ENCODE measurements at places on chromosomes 7 and 10.
A peak's percentile ranks its signal among the peaks of the same experiment; 100 is the strongest.

DNA sequence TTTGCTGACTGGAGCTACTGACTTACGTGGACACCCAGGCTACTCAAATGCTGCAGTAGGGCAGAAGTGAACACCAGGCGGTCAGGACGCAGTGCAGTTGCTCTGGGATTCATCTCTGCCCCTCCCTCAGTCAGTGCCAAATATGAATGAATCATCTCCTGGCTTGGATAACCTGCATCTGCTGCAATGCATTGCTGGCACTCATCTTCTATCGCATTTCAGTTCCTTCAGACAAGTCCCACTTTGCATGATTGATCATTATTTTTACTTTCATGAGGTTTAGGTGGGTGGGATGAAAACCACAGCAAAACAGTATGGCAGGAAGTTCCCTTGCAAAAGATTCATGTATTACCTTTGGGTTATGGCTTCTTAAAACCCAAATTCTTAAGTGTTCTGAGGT, 224.6 kb upstream of the NRP1 start:
- DNase-seq: no peak

GRCh38 chr7:84664626-84665025, 470.0 kb upstream of the SEMA3A start:
- DNase-seq: no peak

DNA sequence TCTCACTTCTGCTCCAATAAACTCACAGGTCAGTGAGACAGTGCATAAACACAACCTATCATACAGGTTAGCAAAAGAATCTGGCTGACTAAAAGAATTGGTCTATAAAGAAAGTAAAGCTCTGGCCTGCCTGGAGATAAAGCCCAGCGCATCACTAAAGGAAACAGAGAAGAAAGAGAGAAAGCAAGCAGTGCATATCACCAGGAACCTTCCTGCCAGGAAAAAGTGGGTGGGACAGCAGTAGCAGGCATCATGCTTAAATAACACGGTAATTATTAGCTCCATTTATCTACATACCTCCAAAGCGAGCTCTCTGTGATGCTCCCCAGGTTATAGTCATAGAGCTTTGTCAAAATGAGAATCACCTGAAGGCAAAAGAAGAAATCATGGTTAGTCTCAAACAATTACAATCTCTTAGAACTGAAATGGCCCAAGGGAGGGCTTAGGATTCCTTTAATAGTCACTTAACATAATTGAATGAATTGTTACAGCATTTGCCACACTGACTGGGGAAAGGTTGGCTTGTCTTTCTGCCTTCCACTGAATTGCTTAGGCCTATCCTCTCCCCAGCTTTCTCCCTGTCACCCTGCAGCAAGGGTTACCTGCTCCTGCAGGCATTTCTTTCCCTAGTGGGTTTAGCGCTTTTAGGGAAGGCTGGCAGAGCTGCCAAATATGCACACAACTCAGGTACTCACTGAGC, 208.1 kb downstream of the SORCS1 start:
- DNase-seq: no peak

DNA sequence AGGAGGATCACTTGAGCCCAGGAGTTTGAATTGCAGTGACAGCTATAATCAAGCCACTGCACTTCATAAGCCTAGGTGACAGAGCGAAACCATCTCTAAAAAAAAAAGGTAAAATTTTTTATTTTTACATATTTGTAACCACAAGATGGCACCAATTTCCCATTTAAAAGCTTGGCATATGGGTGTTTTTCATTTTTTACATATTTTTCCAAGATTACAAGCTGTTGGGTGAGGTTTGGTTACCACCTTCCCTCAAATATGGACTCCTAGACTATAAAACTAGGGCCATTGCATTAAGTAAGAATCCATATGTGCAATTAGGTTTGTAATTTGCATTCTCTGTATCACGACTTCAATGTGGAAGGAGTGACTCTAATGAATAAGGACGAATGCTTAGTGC, 129.3 kb upstream of the ACBD5 start:
- DNase-seq: no peak

DNA sequence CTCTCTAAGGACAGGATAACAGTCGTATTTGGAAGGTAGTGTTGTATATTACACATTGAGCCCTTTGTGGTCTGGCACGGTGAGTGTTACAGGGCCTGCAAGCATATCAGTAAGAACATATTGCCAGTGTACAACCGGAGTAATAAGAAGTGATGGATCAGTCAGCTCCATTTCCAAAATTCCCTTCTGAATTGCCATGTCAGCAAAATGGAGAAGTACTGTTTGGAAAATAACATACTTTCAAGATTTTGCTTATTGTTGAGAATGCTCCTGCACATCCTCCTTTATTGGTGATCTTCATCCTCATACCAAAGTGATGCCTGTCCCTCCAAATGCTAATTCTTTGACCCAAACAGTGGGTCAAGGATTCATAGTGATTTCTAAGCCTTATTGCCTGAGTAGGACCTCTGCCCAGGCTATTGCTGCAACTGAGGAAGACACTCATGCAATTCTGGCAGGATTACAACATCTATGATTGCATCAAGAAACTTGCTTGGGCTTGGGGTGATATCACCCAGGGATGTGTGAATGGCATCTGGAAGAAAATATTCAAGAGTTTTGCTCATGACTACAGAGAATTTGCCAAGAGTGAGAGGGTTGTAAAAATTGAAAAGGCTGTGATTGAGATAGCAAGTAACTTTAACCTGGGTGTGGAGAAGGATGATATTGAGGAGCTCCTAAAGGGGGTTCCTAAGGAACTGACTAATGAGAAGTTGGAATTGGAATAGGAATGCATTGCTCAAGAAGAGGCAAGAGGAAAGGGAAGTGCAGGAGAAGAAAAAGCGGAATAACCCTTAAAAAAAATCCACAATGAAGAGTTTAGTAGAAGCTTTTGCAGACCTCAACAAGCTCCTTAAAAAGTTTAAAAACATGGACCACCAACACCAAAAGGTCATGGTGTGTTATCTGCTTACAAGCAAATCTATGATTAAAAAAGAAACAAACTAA, 452.2 kb upstream of the SORCS1 start:
- DNase-seq: no peak

GRCh38 chr10:87503886-87504285, 807 bp upstream of the MINPP1 start:
- DNase-seq: no peak

DNA sequence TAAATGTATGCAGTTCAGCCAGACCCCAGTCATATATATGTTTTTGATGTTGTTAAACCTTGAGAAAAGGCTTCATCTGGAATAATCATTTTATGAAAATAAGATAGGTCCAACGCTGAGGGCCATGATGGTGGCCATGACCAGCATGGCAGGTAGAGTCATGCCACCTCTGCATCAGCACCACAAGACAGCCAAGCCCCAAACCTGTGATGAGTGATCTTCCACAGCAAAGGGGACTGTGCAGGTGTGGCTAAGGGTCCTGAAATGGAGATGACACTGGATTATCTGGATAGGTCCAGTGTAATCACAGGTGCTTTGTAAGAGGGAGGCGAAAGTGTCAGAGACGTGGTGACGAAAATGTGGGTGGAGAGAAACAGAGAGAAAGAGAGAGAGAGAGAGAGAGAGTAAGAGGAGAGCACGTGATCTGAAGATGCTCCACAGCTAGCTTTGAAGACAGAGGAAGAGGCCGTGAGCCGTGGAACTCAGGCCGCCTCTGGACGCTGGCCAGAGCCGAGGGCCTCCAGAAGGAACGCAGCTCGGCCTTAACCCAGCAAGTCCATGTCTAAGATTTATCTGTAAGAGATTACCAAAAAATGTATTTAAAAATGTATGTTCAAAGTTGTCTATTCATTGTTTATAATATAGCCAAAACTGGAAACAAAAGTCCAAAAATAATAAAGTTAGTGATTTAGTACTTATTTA, 304.4 kb upstream of the SHH start:
- DNase-seq: no peak

DNA sequence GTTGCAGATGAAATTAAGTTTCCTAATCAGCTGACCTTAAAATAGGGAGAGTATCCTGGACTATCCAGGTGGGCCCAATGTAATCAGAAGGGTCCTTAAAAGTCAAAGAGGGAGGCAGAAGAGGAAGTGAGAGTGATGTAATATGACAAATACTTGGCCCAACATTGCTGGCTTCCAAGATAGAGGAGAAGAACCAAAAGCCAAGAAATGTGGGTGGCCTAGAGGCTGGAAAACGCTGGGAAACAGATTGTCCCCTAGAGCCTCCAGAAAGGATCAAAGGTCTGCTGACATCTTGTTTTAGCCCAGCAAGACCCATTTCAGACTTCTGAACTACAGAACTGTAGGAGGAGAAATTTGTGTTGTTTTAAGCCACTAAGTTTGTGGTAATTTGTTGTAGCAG, 79.7 kb upstream of the NOBOX start:
- no peak for DNase-seq

DNA sequence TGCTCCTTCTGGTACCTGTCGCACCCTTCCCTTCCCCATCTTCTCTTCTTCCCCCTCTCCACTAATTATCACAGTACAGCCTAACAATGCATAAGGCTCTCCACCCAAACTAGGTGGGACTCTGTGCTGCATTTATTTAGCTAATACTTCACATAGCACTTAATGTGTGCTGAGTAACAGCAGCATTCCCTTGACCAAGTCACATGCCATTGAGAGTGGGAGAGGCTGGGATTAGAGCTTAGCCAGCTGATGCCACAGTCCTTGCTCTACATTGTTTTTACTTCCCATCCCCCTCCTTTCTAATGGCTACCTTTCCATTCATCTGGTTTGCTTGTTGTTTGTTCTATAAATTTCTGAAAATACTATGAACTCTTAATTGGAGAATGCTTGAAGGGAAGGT, 426.9 kb downstream of the LRMDA start:
- no peak for DNase-seq

GRCh38 chr7:2863461-2864066, 19.5 kb upstream of the GNA12 start:
- DNase-seq: peak; percentile 42

DNA sequence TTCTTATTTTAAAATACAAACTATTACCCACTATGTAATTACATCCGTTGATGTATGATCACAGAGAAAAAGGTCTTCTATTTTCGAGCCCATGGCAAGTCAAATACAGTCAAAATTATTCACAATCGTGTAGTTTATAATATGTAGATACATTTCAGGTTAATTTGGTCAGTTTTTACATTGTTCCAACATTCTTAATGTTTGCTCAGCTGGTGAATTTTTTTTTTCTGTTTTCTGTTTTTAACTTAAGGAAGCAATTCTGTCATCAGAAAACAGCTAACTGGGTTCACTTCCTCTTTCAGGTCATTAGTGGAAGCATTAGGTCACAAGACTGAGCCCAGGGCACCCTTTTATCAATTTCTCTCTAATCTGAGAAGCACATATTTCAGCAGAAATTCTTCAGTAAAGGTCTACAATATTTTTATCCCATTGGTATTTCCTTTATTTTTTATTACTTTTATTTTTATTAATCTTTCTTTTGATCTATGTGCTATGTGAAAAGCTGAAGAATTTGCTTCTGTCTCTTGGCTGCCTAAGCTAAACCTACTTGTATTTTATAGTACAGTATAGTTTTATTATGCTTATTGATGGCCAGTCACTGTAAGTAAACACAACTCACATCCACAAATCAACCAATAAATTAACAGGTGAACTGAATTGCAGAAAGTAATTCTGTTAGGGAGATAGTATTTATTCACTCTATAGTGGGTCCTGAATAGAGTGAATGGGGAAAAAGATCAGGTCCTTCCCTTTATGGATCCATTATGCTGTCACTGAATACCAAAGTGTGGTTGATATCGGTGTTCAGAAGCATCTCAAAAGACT, 84.6 kb downstream of the ICA1 start:
- no peak for DNase-seq
